ENCODE measurements at places on chromosomes 5 and 9.

- no peak for DNase-seq
These were observed 721.4 kb upstream of the MEF2C start for GRCh38 chr5:89604342-89604741.

DNA sequence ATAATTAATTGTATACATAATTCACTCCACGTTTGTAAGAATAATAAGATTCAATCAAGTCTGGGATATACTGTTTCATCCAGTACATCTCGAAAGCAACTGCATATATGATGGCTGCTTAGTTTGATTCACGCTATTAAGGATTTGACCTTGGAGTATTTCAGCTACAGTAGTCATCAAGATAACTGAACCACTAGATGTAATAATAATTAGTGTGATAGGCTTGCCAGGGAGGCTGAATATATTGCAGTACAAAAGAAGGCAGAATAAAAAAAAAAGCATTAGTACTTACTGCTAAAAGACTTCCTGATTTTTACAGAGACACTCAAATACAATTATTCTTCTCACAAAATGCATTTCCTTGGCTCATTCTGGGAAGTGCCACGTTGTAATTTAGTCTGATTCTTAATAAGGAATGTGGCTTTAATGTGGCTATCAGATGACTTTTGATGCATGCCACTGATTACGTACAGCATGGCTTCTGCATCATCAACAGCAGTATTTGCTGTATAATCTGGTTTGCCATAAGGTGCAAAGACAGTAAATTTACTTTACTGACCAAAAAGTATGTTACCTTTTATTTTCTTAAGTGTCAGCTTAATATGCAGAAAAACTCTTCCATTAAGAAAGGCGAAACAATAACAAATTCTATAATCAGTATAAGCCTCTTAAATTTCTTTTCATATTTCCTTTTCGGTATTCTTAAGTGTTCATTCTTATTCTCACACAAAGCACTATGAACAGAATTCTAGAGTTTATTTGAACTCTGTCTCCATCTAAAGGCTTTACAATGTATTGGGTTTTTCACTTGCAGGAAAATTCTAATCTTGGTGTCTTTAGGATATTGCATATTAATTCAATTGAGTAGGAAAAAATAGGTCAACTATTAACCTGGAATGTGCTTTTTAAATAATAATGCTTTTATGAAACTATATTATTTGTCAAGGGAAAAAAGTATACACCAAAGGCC is 166.4 kb downstream of the SLF1 start:
- DNase-seq, result no peak

DNA sequence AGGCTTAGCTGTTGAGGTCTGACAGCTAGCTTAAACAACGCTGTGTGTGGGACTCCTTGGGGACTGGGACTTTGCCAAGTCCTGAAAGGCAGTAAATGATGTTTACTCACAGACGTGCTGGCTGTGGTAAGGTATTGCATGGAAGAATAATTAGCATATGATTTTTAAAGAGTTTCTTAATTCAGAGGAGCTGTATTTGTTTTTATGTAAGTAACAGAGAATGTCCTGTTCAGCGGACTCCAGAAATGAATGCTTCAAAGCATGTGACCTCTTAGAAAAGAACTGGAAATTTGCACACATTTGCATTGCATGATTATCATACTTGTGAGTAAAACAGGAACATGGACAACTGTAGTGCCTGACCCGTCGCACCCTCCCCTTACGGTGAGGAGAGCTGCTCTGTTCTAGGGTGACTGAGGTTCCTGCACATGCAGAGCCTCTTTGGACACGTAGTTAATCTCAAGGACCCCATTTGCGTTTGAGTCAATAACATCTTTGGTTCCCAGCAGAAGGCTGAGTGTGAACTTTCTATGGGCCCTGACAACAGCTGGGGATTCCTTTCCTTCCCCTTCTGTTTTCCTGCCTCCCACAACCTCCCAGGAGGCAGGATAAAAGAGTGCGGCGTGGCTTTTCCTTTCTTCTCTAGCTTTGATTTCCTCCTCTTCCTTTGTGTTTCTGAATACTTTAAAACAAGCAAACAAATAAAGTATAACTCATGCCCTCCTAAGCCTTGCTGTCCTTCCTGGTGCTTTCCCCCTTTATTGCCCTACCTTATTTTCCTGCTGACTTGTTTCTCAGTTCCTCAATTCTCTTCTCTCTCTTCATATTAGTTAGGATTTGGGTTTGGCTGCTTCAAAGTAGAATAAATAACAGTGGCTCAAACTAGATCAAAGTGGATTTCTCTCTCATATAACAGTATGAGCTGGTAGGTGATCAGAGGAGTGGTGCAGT is 157.2 kb upstream of the CD180 start:
- DNase-seq, result no peak

GRCh38 chr5:74374656-74375055 is 265.9 kb downstream of the ENC1 start:
- DNase-seq, result no peak

DNA sequence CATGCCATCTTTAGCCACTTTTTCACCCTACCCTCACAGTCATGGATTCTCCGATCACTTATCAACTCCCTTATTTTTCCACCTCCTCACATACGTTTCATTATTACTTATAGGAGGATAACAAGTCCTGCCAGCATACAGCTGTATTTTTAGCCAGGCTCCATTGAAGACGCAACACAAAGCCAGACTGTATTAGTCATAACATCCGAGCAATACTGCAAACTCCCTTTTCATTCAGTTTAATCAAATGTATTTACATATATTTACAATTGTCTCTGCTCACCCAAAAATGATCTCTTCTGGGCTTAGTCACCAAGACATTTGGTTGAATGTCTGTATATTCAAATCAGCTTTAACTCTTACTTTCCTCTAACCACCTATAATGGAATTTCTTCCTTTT is 126.4 kb upstream of the PRLR start:
- no peak for DNase-seq

DNA sequence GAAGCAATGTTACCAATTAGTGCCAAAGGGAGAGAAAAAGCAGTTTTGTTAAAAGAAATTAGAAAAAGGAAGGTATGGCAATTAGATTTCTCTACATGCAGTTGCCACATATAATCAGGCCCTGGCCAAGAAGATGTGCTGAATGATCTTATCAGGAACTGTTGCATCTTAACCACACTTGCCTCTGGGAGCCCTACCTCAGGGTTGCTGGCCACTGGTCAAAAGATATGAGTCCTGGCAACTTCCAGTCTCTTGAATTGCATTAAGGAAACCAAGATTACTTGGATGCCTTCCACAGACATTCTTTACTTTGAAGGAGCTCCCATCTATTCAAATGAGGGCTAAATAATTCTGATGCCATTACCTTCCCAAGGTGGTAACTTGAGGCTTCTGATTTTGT is 60.4 kb downstream of the TNC start:
- DNase-seq, result no peak

Measured in left hindlimb (tissue), 1 donor.